Lung (tissue), 17 donors: ENCODE measurements at places on chromosomes 5 and 9.
A peak's percentile ranks its signal among the peaks of the same experiment; 100 is the strongest.

DNA sequence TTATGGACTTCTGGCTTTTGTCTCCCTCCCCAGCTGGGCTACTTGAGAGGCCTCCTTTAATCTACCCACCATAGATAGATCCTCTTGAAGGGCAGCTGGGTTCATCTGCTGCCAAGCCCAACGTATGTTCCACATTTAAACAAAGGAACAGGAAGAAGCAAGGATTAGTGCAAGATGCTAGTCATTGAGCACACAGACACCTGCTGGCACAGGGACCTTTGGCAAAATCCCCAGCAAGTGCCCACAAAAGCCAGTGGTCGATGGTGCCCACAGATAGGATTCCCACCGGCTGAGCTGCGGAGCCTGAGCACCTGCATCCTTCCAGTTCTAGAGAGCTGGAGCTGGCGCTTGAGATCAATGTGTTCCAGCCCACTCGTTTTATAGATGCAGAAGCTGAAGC lies 57.7 kb upstream of the SHB start:
- no peak for DNase-seq

DNA sequence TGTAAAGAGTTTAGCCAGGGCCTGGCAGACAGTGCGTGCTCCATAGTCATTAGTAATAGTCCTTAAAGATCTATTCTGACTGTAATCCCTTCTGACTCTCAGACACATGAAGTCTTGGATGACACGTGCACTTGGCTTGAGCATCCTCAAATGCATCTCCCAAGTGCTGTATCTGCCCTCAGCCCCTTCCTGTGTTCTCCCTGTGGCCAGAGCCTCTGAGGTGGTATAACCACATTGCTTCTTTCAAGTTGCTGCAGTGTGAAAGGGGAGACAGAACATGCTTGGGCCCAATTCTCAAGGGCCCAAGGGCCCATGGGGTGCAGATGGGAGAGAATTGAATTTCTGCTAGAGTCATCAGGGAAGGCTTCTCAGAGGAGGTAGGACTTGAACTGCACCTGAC lies 30.1 kb upstream of the HAND1 start:
- DNase-seq, result no peak

- DNase-seq, result no peak
Observed at GRCh38 chr5:143030349-143030748, 260.2 kb downstream of the ARHGAP26 start.

DNA sequence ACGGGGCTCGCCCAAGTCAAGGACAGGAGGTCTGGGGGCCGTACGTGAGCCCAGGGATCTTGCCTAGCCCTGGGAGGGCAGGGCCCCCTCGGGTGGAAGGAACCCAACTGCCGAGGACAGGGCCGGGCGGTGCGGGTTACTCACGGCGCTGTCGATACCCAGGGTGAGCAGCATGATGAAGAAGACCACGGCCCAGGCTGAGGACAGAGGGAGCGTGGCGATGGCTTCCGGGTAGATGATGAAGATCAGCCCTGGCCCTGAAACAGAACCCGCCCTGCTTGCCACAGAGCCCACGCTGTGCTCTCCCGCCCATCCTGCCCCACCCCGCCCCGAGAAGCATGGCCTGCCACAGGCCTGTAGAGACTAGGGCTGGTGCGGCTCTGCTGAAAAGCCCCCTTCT lies 34.1 kb downstream of the SLC6A3 start:
- DNase-seq, result no peak

DNA sequence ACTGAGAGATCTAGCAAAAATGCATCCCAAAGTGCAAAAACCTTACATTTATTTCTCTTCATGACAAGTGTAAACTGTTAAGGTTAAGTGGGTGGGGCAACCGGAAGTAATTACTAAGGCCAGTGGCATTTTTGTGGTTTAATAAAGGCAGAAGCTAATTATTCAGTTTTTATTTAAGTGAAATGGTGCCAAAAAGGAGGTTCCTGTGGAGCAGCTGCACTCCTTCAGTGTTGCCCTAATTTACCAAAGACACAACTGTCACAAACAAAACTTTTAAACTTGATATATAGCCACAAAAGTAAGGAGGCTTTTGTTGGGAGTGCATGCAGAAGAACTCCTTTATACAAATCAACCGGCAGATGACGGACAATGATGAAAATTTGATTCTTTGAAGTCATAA lies 81.6 kb downstream of the NDUFS4 start:
- peak; percentile 79 for DNase-seq

GRCh38 chr5:83718195-83718825 lies 2.3 kb downstream of the HAPLN1 start:
- DNase-seq, result peak; percentile 52

- no peak for DNase-seq
Observed at GRCh38 chr5:132556153-132556762, 519 bp upstream of the RAD50 start.

- peak; percentile 33 for DNase-seq
Observed at GRCh38 chr9:93860694-93861658, 94.2 kb downstream of the BARX1 start.

DNA sequence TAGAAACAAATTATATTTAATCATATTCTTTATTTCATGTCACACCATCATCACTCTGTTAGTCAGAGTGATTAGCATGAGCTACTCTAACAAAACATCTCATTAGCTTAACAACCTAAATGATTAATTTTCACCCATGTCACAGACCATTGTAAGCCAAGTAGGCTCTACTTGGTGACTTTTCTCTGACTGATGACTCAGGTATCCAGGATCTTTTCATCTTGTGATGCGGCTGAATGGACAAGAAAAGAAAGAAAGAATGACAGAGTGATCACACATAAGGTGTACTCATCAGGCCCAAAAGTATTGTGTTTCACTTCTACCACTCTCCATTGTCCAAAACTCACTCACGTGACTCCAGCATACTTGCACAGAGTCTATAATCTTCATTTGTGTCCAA lies 299.3 kb downstream of the ANXA1 start:
- no peak for DNase-seq

DNA sequence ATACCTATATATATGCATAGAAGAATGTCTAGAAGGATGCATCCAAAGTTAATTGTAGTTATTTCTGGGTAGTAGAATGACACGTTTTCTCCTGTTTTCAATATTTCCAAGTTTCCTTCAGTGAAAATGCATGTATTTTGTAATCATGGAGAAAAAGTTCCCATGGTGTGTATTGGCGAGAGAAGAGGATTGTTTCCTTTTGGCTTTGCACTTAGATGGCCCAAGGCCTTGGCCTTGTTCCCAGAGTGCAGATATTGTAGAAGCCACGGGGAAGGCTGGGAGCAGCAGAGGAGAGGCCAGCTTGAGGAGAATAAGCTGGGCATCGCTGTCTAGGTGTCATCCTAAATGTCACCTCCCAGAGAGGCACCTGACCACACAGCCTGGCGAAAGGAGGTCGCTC lies 44.0 kb downstream of the IRF1 start:
- peak; percentile 75 for DNase-seq

DNA sequence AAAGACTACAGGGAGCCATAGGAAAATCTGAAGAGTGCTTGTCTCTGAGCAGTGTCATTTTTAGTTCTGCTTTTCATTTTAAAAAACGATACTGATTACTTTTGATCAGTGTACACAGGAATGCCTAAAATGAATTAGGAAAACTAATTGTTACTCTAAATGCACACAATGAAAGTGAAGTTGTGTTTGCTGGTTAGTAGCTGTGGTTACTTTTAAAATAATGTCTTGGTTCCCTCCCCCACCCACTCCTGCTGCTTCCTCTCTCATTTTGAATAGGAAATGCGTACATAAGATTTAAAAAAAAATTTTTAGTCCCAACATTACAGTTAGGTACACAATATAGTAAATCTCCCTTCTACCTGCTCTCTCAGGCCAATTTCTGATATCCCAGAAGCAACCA lies 47.5 kb upstream of the PLPP1 start:
- no peak for DNase-seq

- peak; percentile 2 for DNase-seq
Observed at GRCh38 chr5:1319436-1320256, 24.8 kb upstream of the TERT start.

DNA sequence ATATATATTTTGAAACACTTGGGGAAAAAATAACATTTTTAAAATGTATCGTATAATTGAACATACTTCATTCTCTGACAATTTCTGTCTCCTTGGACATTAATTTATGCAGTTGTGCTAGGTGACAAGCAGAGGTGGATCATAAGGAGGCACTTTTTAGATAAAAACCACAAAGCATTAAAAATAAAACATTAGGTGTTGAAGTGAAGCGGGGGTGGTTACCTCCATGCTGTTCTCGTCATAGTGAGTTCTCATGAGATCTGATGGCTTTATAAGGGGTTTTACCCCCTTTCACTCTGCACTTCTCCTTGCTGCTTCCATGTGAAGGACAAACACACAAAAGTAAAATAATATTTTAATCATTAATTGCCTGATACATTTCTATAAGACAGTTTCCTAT lies 11.9 kb upstream of the COX7C start:
- DNase-seq, result no peak

- no peak for DNase-seq
Observed at GRCh38 chr5:31124651-31125305, 68.7 kb upstream of the CDH6 start.

DNA sequence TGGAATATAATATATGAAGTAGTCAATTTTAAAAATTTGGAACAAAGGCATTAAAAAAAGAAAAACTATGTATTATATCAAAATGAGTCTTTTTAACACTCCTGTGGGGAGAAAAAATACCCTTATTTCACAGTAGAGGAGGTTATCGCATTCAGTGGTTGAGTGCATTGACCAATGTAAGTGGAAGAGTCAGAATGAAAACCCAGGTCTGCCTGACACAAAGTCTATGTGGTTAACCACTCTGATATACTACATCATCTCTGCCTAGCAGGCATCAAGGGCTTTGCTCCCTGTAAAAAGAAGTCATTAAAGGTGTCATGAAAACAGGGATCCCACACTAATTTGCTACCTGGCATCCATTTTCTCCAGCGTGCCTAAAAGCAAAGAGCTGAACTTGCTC lies 417.2 kb upstream of the C9orf72 start:
- no peak for DNase-seq

- DNase-seq, result no peak
Observed at GRCh38 chr9:3492214-3492613, 33.6 kb downstream of the RFX3 start.

DNA sequence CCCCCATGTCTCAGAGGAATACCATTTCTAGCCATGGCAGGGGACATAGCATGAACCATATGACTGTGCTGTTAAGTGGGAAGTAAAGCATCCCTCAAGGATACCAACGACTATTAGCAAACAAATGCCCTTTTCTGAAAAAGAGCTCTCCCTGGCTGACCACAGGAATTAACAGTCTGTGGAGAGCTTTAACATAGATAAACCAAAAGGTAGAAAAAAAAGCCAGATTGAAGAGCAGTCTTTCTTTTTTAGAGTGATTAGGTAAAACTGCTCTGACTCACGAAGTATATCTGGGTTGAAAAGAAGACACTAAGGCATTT lies 532.7 kb upstream of the DMAC1 start:
- DNase-seq, result no peak
